ENCODE measurements at places on chromosomes 6 and 20.

GRCh38 chr6:111256646-111257045 lies 169.3 kb downstream of the SLC16A10 start:
- no peak for DNase-seq
- H3K27me3 ChIP-seq, result no peaks in the 10 kb centered on the region
- peaks cover 20% of the 10 kb centered on the region for H3K4me1 ChIP-seq
- no peak overlapping the region for H3K4me3 ChIP-seq
- H3K27ac ChIP-seq, result no peak overlapping the region

GRCh38 chr6:42128460-42129359 lies 13.7 kb downstream of the C6orf132 start:
- H3K27ac ChIP-seq, result no peak overlapping the region
- no peak overlapping the region for H3K4me3 ChIP-seq
- no peaks in the 10 kb centered on the region for H3K4me1 ChIP-seq
- H3K36me3 ChIP-seq, result no peaks in the 10 kb centered on the region

GRCh38 chr20:22180244-22180643 lies 404.1 kb downstream of the FOXA2 start:
- no peaks in the 10 kb centered on the region for H3K36me3 ChIP-seq
- H3K4me1 ChIP-seq, result no peaks in the 10 kb centered on the region
- no peak for DNase-seq
- H3K4me3 ChIP-seq, result no peak overlapping the region
- H3K27ac ChIP-seq, result no peak overlapping the region

DNA sequence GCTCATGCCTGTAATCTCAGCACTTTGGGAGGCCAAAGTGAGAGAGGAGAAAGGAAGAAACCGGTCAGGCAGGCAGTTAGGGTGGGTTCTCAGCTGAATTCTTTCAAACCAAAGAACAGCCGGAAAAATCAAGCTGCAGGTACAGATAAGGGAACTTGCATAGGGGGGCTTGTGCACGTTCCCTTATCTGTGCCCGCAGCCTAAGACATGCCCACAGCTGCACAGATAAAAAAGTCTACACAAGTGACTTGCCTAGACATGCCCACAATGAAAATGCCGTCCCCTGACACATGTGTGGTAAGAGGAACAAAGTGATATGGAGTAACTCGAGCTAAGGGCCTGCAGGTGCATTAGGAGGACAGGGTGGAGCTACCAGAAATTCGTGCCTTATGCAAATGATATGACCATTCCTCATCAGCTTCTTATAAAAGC lies 175.8 kb upstream of the SALL4 start:
- H3K36me3 ChIP-seq, result no peaks in the 10 kb centered on the region
- peaks cover 3% of the 10 kb centered on the region for H3K27me3 ChIP-seq
- H3K4me1 ChIP-seq, result no peaks in the 10 kb centered on the region

GRCh38 chr6:7512320-7512719 lies 29.2 kb upstream of the DSP start:
- H3K27me3 ChIP-seq, result peaks cover 13% of the 10 kb centered on the region
- no peaks in the 10 kb centered on the region for H3K36me3 ChIP-seq
- no peak overlapping the region for H3K27ac ChIP-seq

DNA sequence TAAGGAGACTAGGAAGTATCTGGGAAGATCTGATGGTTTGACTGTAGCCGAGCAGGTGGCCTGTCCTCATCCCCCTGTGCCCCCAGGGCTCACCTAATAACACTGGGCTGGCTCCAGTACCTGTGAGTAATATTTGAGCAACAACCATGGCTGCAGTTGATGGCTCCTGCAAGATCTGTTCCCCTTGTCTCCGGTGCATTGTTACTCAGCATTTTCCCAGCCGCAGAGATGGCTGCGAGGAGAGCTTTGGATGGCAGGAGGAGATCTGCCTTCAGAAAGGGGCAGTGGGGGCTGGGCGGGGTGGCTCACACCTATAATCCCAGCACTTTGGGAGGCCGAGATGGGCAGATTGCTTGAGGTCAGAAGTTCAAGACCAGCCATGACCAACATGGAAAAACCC lies 39.3 kb downstream of the PTK7 start:
- no peaks in the 10 kb centered on the region for H3K27me3 ChIP-seq
- no peak overlapping the region for H3K4me3 ChIP-seq
- no peak for DNase-seq
- no peaks in the 10 kb centered on the region for H3K36me3 ChIP-seq
- H3K4me1 ChIP-seq, result no peaks in the 10 kb centered on the region
- H3K27ac ChIP-seq, result no peak overlapping the region

DNA sequence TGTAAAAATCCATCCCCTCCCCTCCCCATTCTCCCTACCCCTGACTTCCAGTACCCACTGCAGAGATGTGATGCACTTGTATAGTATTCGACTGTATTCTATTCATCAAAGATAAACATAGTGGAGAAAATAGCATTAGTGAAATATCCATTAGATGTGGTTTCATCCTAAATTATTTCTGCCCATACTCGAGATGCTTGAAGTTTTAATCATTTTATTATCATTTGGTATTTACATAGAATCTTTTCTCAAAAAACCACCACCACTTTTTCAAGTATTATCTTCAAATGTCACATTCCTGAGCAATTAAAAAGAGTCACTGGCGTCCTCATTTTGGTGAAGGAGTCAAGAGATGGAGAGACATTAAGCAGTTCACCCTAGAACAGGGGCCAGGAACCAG lies 181.9 kb downstream of the HAO1 start:
- no peaks in the 10 kb centered on the region for H3K4me1 ChIP-seq
- no peak for DNase-seq
- no peak overlapping the region for H3K4me3 ChIP-seq
- no peaks in the 10 kb centered on the region for H3K27me3 ChIP-seq
- no peak overlapping the region for H3K27ac ChIP-seq

GRCh38 chr20:57020364-57020763 lies 246.1 kb downstream of the BMP7 start:
- H3K4me1 ChIP-seq, result no peaks in the 10 kb centered on the region
- no peak overlapping the region for H3K27ac ChIP-seq
- no peak overlapping the region for H3K4me3 ChIP-seq

GRCh38 chr6:44809258-44809657 lies 421.8 kb downstream of the CDC5L start:
- H3K4me3 ChIP-seq, result no peak overlapping the region
- no peak overlapping the region for H3K27ac ChIP-seq
- peaks cover 6% of the 10 kb centered on the region for H3K36me3 ChIP-seq

DNA sequence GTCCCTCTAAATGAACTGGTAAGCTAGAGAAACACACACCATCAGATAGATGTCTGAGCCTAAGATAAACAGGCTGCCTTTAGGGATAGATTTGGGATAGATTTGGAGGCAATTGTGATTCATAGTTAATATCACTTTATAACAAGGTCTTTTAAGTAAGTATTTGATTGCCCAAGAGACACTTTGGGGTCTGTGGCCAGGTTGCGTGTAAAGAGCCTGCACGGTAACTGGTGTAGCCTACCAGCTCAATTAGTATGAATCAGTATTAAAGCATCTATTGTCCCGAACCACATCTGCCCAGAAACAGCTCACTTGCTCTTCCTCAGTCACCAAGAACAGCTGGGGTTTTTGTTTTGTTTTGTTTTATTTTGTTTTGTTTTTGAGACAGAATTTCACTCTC lies 193.3 kb downstream of the SASH1 start:
- H3K4me1 ChIP-seq, result peaks cover 2% of the 10 kb centered on the region
- no peak overlapping the region for H3K4me3 ChIP-seq
- DNase-seq, result no peak
- H3K27me3 ChIP-seq, result peaks cover 10% of the 10 kb centered on the region

DNA sequence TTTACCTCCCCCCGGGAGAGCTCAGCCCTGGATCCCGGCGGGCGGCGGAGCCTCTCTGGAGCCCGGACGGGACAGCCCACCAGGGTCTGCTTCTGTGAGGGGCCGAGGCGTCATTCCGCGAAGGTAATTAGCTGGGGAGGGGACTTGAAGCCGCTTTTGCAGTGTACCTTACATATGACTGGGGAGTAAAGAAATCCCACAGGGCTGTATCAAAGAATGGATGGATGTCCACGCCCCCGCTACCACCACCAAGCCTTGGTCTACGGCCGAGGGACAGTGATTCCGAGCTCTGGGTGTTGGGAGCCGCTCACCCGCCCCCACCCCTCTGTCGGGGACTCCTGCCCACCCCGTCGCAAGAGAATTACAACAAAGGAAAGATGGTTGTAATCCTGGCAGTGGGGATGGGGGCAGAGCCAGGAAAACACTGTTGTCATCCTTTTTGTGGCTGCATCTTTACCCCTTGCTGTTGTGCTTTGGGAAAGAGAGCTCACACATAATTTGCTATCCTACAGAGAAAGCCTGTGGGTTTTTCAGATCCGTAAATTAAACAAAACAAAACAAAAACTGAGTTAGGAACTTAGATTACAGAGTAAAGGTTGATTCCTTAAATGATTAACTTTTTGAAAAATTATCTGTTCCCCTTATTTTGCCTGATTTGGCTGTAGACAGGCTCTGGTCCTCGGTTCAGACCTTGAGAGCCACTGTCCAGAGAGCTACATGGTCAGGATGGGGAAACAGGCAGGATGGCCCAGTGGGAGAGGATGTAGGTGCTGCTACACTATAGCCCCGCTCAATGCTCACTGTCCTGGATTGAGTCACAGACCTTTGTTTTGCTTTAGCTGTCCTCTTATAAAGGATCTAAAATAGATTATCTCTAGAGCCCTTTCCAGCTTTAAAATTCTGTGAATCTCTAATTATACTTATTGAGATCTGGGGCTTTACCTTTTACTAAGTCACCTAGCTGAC lies 997 bp upstream of the FBXO30 start:
- peak overlapping the region; percentile 91 for H3K4me3 ChIP-seq
- peaks cover 63% of the 10 kb centered on the region for H3K4me1 ChIP-seq
- H3K27ac ChIP-seq, result peak overlapping the region; percentile 95
- no peak for DNase-seq
- H3K36me3 ChIP-seq, result peaks cover 10% of the 10 kb centered on the region
- H3K27me3 ChIP-seq, result no peaks in the 10 kb centered on the region

- DNase-seq, result no peak
- H3K36me3 ChIP-seq, result no peaks in the 10 kb centered on the region
- no peak overlapping the region for H3K4me3 ChIP-seq
- H3K27ac ChIP-seq, result no peak overlapping the region
Observed at GRCh38 chr20:19881080-19881840, 123.2 kb downstream of the RIN2 start.

- H3K4me3 ChIP-seq, result no peak overlapping the region
- DNase-seq, result no peak
- no peaks in the 10 kb centered on the region for H3K4me1 ChIP-seq
- no peaks in the 10 kb centered on the region for H3K27me3 ChIP-seq
Observed at GRCh38 chr20:7696311-7696710, 243.9 kb downstream of the HAO1 start.

- no peak for DNase-seq
- no peak overlapping the region for H3K4me3 ChIP-seq
- H3K27me3 ChIP-seq, result peaks cover 41% of the 10 kb centered on the region
- H3K27ac ChIP-seq, result no peak overlapping the region
- H3K36me3 ChIP-seq, result no peaks in the 10 kb centered on the region
Observed at GRCh38 chr20:4235512-4236043, 220.2 kb upstream of the RNF24 start.

GRCh38 chr6:144615870-144616269 lies 330.7 kb downstream of the UTRN start:
- H3K27me3 ChIP-seq, result no peaks in the 10 kb centered on the region
- H3K4me3 ChIP-seq, result no peak overlapping the region
- peaks cover 30% of the 10 kb centered on the region for H3K4me1 ChIP-seq
- H3K27ac ChIP-seq, result no peak overlapping the region
- H3K36me3 ChIP-seq, result no peaks in the 10 kb centered on the region
